ENCODE measurements at places on chromosomes 16 and 17.

GRCh38 chr17:13568582-13569397, 32.9 kb downstream of the HS3ST3A1 start:
- DNase-seq: no peak

DNA sequence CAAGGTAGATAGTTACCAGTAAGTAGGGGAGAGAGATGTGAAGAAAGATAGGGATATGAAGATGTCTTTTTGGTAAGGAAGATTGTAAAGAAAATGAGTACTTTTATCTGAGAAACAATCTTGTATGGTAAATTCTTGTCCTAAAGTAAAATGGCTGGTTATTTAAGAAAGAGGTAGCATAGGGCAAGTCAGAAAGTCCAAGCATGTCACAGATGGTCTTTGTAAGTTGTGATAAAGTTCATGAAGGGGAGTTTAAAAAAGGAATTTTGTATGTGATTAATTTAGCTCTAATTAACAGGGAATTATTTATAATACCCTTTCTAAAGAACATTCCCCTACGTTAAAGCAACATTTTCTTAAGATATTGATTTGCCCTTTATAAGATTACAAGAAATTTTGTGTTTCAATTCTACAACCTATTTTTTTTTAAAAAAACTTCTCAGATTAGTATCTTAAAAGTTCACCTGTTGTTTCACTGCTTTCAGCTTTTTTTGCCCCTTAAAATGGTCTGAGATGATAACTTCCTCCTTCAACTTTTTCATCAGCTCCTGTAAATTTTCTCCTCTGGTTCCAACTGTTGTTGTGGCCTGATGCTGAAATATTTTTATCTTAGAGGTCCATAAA, 16.2 kb upstream of the CPHXL start:
- DNase-seq: no peak

GRCh38 chr16:5030251-5030870, 3.4 kb downstream of the NAGPA start:
- no peak for DNase-seq

- no peak for DNase-seq
Measured at GRCh38 chr17:83058266-83058798, 21.1 kb upstream of the METRNL start.

GRCh38 chr17:78737332-78737731, 44.7 kb downstream of the CYTH1 start:
- no peak for DNase-seq

DNA sequence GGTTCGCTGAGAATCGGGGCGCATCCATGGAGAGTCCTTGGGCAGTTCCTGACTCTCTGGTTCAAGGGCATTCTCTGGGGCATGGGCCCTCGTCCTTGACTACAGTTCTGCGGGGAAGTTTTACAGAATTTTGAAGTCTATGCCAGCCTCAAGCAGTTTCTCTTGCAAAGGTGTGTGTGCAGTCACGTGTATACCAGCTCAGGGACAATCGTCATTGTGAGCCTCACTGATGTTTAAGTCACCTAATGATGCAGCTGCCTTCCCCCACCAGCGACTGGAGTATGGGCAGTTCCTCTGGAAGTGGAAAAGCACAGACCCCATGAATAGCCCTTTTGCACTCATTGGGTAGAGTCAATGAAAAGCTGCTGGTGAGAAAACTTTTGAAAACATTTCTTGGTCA, 1.3 kb downstream of the PLCG2 start:
- no peak for DNase-seq

DNA sequence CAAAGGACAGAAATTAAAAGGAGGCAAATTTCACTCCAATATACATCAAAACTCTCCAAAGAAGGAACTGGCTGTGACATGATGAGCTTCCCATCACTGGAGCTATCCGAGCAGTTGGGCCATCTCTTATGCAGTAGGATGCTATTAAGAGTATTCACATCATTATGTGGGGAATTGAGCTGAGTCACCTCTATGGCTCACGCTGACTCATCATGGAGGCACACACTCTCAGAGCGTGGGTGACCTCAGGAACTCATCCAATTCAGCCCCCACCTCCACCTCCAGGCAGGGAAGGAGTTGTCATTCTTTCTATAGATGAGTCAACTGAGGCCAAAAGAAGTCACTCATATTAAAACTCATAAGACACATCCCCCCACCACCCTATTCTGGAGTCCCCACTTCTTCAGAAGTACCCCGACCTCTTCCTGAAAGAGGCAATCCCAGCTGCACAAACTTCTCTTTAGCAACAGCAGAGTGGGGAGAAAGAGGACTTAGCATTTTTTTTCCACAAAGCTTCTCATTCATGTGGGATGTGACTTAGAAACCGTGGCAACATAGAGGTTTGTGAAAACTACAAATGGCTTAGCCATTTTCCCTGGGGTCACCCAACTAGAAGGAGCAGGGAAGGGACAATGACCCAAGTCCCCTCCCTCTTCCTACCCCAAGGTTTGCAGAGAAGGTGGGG, 32.5 kb downstream of the ABCC12 start:
- DNase-seq: no peak

DNA sequence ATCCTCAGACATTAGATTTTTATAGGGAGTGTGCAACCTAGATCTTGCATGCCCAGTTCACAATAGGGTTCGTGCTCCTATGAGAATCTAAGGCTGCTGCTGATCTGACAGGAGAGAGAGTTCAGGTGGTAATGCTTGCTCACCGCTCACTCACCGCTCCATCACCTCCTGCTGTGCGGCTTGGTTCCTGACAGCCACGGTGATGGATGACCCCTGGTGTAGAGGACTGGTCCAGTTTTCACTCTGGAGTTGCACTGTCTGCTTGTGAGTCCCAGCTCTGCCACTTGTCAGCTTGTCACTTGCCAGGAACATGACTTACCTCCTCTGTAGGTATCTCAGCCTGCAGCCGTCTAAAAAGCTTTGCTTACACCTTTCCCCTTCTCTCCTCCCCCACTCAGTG, 214.6 kb downstream of the SNX29 start:
- DNase-seq: no peak

GRCh38 chr16:70610273-70611223, 35.8 kb upstream of the IL34 start:
- DNase-seq: no peak

DNA sequence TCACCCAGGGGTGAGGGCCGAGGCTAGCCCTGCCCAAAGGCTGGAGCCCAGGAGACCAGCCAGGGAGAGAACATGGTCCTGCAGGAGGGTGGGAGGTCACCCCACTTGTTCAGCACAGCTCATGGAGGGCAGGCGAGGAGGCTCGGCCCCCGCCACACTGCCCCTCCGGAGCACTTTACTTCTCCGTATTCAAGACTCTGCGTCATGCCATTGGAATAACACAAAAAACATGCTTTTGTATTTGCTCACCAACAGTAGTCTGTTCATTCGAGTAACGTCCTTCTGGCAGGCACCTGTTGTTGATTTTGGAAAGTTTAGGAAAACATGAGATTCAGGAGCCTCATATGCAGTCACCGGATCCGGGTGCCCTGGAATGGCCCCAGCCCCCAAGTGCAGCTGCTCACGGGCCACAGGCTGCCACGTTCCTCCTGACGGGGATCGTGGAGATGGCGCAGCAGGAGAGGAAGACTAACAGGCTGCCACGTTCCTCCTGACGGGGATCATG, 81.1 kb upstream of the DNAH17 start:
- no peak for DNase-seq

DNA sequence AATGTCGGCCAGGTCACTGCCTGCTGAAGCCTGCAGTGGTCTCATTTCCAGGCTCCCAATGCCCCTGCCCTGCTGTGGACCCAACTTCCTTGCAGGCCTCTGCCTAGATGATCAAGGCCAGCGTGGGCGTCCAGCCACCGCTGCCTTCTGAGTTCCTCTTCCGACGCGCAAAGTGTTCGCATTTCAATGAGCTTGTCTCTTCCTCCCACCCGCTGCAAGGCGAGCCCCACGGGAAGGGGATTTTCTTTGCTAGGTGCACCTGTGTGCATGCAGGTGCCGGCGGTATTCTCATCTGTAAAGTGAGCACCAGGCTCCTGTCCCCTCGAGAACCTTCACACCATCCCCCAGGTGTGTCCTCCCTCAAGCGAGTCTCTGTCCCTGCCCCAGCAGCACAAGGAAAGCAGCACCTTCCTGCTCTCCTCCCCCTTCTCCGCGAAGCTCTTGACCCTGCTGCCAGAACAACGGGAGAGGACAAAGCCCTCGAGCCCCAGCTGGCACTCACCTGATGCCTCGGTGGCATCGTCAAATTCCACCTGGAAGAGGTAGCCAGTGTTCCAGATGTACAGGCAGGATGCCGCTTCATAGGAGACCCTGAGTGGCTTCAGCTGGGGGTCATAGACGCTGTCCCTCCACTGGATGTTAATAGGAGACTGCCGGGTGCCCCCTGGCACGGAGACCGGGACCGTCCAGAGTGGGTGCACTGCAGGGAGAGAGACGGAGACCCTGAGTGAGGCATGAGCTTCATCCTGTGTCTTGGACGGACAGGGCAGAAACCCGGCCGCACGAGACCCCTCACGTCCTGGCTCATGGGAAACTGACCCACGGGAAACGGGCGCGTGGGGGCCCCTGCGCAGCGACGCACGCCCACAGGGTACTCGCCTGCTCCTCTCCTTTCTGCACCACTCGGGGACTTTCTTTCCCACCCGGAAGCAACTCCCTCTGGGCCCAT, 9.8 kb downstream of the CA5A start:
- DNase-seq: no peak

DNA sequence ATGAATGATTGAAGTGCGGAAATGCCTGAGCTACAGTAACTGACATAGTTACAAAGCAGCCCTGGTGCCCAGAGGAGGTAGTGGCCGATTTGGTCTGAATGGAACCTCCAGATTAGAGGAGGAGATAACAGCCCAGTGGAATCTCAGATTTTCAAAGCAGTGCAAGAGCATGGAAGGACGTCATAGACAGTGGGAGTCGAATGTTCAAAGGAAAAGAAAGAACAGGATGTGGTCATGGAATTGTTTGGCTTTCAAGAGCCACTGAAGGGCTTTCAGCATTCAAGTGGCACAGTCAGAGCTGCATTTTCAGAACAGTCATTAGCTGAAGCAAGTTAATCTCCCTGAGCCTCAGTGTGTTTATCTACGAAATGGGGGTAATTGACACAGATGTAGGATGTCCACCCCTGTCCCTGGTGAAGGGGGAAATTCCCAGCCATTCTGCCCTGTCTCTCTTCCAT, 104.6 kb upstream of the CACNG3 start:
- peak; percentile 15 for DNase-seq

DNA sequence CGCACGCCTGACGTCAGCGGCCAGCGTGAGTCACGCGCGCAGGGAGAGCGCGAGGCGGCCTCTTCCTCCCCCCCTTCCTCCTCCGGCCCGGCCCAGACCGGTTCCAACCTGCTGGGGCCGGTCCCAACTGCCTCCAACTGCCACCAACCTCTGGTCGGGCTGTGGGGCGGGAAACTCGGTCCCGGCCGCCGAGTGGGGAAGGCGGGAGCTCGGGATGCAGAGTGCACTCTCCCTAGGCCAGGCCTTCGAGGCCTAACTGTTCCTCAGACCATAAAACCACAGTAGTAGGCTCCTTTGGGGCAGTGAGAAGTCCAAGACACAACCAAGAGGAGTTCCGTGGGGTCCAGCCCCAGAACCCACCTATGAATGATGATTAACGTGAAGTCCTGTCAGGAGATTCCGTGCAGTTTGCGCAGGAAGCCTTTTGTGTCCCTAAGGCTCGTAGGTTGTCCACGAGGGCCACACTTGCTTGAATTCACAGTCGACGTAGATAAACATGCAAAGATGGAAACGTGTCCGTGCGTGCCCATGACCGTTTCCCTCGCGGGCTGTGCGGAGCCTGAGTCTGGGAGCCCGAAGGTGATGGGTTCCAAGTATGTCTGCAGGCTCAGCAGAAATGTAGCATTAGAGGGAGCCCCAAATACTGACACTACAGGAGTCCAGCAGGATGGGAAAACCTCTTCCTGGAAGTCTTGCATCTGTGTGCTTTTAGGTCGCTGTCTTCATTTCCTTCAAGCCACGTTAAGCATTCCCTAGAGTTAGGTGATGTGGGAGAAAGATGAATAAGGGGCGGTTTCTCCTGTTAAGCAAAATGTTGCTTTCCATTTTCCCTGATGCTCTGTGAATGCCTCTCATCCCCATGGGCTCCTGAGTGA, 647 bp downstream of the UNK start:
- peak; percentile 85 for DNase-seq

- DNase-seq: no peak
Measured at GRCh38 chr17:63623786-63624530, 1.7 kb downstream of the MAP3K3 start.

DNA sequence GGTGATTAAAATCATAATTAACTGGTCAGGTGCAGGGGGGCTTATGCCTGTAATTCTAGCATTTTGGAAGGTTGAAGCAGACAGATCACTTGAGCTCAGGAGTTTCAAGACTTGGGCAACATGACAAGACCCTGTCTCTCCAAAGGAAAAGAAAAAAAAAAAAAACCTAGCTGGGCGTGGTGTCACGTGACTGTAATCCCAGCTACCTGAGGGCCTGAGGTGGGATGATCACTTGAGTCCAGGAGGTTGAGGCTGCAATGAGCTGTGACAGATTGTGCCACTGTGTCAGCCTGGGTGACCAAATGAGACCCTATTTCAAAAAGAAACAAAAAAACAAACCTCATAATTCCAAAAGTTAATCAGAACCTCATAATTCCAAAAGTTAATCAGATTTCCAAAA, 505.5 kb downstream of the CDH8 start:
- DNase-seq: no peak

- DNase-seq: no peak
Measured at GRCh38 chr17:4525691-4526397, 27.2 kb downstream of the SPNS2 start.

DNA sequence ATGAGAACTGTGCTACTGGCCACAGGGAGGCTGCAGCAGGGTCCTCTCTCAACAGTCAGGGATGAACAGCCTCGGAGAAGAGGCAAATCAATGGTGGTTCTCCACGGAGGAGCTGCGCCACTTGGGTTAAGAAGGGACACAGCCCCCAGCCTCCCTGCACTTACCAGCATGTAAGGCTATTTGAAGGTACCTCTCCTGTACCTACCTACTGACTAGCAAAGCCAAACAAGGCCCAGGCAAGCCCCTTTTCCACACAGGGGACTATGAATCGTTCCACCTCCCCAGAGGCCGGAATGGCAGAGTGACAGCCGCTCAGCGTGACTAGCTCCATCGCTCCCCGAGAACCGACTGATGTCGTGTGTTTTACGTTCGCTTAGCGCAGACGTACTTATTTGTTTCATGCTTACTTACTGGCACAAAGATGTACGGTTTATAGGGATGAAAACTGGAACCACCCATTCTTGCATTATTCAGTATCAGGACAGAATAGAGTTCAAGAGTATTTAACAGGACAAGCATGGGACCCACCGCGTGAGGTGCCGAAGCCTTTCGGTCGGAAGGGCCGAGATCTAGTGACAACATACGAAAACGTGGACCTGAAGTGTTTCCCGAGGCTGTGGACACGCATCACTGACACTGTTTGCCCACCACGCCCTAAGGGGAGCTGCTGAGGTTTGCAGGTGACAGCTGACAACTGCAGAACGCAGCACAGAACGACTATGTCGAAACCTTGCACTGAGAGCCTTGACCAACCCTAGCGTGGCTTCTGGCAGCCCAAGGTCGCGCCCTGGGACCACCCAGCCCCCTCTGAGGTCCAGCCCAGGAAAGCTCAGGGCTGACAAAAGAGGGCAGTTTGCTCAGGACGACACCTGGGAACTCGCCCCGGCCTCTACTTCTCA, 1.0 kb downstream of the TEPSIN start:
- no peak for DNase-seq

GRCh38 chr16:78744796-78745107, 645.3 kb downstream of the WWOX start:
- DNase-seq: no peak

- no peak for DNase-seq
Measured at GRCh38 chr17:21263376-21263775, 10.2 kb upstream of the NATD1 start.

GRCh38 chr16:18969050-18969854, 14.5 kb upstream of the TMC7 start:
- peak; percentile 74 for DNase-seq

All from activated naive CD4-positive, alpha-beta T cell treated with anti-CD3 and anti-CD28 coated beads, Interleukin-2, amount 50 U/mL, for 72 hours (primary cell).